ENCODE measurements at places on chromosomes 7 and 10. TPM values are rescaled to one million over a fixed set of nuclear protein-coding genes. Genes with fewer than 3 reads are reported as not detected.

UPK3BL2 gene
- polyA plus RNA-seq: 23.0 TPM

DNA sequence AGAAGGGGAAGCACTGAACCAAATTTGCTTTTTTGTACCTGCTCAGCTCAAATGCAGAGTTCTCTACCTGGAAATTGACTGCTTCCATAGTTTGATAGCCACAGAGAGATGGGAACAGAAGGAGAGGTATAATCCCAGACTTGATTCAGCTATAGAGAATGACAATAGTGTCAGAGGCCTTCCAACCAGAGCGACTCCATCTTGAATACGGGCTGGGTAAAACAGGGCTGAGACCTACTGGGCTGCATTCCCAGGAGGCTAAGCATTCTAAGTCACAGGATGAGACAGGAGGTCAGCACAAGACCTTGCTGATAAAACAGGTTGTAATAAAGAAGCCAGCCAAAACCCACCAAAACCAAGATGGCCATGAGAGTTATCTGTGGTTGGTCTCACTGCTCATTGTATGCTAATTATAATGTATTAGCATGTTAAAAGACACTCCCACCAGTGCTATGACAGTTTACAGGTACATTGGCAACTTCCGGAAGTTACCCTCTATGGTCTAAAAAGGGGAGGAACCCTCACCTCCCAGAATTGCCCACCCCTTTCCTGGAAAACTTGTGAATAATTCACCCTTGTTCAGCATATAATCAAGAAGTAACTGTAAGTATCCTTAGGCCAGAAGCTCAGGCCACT, 42.7 kb upstream of the ATRNL1 start:
- no peak for DNase-seq

DNA sequence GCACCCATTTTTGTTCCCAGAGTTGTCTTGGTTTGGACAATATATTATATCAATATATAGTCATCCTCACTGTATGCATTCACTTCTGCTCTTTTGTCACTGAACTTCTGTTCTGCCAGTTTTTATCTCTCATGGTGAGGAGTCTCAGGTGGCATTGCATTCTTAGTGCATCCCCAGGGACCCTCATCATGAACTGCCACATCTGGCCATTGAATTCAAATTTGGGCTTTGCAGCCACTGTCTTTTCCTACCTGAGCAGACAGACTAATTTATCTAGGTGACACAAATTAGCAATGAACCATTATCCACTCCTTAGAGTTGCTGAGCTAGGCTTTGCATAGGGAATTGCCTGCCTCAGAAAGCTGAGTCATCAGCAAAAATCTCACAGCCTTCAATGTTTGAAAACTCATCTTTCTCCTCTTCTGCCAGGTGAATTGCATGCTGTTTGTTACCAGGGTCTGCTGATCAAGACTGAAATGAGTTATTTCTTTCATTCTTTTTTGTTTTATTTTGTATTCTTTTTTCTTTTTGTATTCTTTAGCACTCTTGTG, 316.8 kb upstream of the MTPN start:
- no peak for DNase-seq

FAM237B gene
- 0.84 TPM for polyA plus RNA-seq

DNA sequence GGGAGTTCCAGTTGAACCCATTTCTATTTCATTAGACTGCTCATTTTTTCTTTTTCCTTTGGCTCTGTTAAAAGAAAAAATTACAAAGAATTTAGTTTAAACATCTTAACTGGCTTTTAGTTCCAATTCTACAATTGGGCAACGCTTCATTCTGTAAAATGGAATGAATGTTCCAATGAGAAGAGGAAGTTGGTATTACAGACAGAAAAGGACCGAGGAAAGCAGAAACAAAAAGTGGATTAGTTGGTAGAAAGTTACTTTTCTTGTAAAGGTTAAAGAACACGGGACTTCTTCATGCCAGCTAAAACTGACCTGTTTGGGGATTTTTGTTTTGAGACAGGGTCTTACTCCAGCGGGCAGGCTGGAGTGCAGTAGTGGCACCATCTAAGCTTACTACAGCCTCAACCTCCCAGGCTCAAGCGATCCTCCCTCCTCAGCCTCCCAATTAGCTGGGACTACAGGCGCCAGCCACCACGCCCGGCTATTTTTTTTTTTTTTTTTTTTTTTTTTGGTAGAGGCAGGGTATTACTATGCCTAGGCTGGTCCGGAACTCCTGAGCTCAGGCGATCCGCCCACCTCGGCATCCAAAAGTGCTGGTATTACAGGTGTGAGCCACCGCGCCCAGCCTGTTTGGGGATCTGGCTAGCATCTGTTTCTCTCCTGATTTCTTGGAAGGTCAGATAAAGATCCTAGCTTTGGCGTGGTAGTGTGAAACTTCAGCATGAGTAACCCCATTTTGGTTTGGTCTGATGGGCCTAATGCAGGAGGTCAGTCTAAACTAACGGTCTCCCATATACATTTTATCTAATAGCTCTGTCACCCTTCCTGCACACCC, 1.3 kb upstream of the VDAC2 start:
- no peak for DNase-seq

GRCh38 chr7:121561717-121562116, 165.6 kb upstream of the FAM3C start:
- DNase-seq: no peak

DNA sequence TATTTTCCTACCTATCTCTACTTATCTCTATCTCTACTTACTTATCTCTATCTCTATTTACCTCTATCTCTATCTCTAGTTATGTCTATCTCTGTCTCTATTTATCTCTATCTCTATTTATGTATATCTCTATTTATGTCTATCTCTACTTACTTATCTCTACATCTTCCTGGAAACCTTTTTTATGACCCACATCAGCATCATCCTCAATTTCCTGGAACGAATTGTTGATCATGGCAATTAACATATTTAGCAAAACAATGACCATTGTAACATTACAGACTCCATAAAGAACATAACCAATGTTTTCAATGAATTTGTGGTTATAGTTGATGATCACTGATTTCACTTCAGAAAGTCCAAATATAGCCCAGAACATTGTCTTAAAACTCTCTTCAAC, 18.3 kb downstream of the GIMAP6 start:
- DNase-seq: no peak

GRCh38 chr7:91519241-91520158, 255.3 kb downstream of the FZD1 start:
- no peak for DNase-seq

PDE1C gene
- 4.3 TPM for polyA plus RNA-seq

ASB10 gene
- not detected for polyA plus RNA-seq

- DNase-seq: no peak
Observed at GRCh38 chr10:31278279-31278941, 40.6 kb upstream of the ZEB1 start.

DNA sequence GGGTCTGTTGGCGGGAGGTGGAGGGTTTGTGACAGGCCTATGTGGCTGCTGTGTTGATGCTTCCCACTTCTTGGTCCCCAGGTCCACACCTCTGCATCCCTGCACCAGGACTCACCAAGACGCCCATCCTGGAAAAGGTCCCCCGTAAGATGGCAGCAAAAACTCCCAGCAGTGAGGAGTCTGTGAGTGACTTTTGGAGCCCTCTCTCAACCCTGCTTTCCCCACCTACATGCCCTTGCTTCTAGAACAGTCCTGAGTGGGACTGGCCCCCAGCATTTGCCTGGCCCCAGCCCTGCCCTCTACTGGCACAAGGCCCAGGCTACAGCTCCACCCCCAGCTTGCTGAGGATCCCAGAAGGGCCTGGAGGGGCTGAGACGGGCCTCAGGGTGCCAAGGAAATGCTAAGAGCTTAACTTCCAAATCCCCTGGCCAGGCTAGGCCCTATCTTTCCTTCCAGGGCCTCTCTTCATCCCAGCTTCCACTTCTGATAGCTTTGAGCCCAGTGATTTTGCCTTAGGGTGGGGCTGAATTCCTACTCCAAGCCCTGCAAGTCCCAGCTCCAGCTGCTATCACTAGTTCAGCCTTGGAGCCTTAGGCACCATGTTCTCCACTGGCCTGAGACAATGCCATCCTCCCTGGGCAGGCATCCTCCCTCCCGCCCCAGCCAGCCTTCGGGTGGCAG, 2.7 kb downstream of the CHAT start:
- no peak for DNase-seq

HABP2 gene
- polyA plus RNA-seq: 0.80 TPM

DNA sequence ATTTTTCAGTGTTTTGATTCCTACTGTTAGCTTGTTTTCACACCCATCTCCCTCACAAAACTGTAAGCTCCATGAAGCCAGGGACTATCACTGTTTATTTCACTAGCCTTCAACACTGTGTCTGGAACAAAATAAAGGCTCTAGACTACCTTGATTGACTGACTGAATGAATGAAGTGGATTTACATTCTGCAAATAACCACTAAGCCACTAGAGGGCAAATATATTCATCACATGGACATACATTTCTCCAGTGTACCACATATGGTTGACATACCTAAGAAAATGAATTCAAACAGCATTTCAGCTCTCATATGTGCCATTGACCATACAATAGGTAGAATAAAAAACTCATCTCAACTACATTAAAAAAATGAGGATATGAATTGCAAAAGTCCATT, 185.9 kb downstream of the RAB11FIP2 start:
- DNase-seq: no peak

DNA sequence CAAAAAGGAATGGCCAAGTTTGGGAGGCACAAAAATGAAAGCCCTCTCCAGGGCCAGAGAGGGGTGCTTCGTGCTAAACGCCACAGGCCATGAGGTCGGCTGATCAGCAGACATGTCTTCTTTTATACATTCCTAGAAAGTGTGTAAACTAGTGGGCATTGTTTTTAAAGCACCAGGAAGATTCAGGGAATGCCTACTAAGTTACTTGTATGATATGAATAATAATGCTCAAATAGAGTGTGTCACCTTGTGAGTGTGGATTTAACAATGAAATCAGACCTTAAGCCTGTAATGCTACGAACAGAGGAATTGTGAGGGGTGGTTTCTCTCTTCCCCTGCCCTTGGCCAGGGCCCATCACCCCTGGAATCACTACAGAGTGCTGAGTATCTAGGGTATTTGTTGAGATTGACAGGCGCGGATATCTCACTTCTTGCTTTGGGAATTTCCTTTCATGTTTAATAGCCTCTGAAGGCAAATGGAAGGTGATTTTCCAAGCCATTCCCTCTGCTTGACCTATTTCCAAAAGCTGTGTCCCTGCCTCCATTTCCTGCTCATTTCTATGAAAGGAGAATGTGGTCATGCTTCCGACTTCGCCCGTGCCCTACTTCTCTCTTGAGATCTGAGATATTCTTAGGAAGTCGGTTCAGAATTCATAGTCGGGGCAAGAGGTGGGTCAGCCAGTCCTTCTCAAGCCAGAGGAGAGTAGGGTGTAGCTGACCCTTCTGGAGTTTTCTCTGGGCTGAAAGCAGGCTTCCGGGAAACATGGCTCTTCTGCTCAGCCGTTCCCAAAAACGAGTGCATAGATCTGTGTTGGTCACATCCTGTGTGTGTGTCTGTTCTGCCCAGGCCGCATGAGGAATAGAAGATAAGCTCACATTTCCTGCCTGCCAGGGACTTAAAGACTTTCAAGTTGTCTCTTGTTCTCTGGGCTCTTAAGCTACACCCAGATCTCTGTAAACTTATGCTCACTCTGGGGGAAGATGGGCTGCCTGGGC, 167.8 kb upstream of the ITGB1 start:
- DNase-seq: no peak

DNA sequence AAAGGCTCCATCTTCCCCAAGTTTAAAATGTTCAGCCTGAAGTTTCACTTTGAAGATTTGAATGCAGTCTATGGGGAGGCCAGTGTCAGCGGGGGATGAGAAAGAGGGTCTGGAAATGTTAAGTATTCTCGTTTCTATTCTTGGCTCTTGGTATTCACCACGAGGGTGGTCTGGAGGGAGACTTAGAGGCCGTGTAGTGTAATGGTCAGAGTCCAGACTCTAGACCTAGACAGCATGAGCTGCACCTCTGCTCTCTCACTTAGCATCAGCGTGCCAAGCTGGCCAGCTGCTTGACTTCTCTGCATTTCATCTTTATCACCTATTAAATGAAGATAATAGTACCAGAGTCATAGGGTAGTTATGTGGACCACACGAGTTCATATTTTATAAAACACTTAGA, 57.9 kb downstream of the MKX start:
- no peak for DNase-seq

DNA sequence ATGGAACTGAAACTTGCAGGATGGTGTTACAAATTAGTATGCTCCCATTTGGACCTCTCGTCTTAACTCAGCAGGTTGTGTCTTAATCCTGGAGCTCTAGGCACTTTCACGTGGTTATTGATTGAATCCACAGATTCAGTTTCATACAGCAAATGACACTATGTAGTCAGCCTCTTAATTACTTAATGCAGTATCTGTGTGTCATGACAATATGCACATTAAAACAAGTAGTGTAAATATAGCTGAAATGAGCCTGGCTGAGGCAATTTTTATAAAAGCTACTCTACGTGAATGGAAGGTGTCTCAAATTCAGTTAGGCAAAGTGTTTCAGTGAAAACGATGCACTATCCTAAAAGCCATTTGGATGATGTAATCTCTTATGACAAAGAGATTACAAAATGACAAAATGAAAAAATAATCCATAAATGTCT, 86.8 kb downstream of the CD36 start:
- DNase-seq: no peak

GRCh38 chr7:631964-632830, 94.3 kb upstream of the DNAAF5 start:
- DNase-seq: no peak

DNA sequence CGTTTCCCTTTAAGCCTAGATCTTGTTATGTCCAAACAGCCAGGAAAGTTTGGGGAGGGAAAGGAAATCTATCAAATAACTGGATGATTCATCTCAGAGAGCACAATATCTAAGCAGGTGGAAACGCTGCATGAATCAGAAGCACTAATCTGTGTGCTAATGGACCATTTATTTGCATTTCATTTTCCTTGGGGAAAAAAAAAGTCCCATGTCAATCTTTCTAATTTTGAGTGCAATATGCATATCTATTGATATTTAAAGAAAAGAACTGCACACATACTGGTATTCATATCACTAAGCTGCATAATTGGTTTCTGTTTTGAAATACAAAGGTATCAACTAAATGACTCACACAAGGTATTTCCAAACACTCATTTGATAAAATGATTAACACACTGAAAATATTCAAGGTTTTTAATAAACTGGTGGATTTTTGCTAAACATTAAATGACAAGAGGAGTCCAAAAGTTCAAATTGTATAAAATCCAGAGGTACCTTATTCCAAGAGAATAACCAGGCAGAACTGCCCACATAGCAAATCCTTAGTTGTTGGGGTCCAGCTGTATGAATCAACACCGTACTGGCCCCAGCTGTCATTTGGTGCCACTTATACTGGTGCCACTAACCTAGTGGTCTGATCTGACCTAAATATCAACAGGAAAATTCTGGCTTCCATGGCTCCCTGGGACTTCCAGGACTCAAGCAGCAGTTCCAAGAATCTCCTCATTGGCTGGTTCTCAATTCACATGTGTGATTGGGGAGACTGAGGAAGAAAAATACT, 122.2 kb upstream of the SP4 start:
- no peak for DNase-seq

OPN4 gene
- not detected for polyA plus RNA-seq

CDHR3 gene
- 6.2 TPM for polyA plus RNA-seq

- no peak for DNase-seq
Observed at GRCh38 chr10:17073725-17074540, 55.7 kb downstream of the CUBN start.

NEURL1 gene
- polyA plus RNA-seq: 0.83 TPM

MMS19 gene
- polyA plus RNA-seq: 85.8 TPM
